ENCODE measurements at places on chromosomes 12 and 14. TPM values are rescaled to one million over a fixed set of nuclear protein-coding genes. Genes with fewer than 3 reads are reported as not detected.

The PELI2 gene
- 15.7 TPM for total RNA-seq

The IAPP gene
- not detected for total RNA-seq

The CMA1 gene
- total RNA-seq, result not detected

The SLC25A3 gene
- 480 TPM for total RNA-seq

The PLEKHG7 gene
- not detected for total RNA-seq

The SLCO1B3 gene
- not detected for total RNA-seq

The TMTC1 gene
- total RNA-seq, result 15.5 TPM

The PTPRQ gene
- under 0.01 TPM for total RNA-seq

The PIANP gene
- not detected for total RNA-seq

All from dermis lymphatic vessel endothelial cell (primary cell).